ENCODE measurements at places on chromosomes 5 and 9.

DNA sequence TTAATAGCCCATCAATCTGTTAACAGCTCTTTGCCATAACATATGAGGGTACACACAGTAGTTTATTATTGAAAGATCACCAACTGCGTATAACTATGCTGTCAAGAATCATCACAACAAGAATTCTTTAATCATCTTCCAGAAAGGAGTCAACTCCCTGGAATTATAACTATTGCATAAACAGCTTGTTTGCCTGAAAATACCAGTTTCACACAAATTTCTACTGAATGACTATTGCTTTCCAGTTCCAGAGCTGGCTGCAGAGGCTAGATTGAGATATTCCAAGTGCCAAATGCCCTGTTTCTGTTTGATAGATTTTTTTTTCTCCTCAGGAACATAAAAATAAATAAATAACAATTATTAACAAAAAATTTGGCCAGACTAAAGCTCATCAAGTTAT, 444.7 kb downstream of the TLE1 start:
- no peak for DNase-seq

GRCh38 chr9:127742435-127743088, 7.5 kb upstream of the TOR2A start:
- DNase-seq = peak; percentile 60

- DNase-seq = no peak
Observed at GRCh38 chr9:274406-274805, 59.7 kb downstream of the DOCK8 start.

GRCh38 chr9:98333703-98334582, 78.5 kb upstream of the TBC1D2 start:
- no peak for DNase-seq

DNA sequence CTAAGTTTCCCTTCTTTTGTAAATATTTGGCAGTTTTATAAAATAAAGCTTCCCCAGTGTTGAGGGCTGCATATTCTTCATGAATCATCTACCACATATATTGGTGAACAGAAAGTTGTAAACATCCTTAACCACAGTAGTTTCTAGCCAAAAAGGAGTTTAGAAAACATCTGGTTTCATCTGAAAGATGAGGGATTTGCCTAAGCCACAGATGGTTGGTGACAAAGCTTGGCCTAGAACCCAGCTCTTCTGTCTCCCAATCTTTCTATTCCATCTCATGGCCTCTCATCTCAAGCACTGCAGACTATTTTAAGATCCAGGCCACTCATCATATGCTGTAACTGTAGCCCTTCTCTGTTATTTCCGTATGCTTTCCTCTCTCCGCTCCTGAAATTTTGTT, 232.3 kb upstream of the TRPM3 start:
- DNase-seq = no peak

GRCh38 chr5:2149195-2149539, 266.4 kb upstream of the IRX4 start:
- no peak for DNase-seq

DNA sequence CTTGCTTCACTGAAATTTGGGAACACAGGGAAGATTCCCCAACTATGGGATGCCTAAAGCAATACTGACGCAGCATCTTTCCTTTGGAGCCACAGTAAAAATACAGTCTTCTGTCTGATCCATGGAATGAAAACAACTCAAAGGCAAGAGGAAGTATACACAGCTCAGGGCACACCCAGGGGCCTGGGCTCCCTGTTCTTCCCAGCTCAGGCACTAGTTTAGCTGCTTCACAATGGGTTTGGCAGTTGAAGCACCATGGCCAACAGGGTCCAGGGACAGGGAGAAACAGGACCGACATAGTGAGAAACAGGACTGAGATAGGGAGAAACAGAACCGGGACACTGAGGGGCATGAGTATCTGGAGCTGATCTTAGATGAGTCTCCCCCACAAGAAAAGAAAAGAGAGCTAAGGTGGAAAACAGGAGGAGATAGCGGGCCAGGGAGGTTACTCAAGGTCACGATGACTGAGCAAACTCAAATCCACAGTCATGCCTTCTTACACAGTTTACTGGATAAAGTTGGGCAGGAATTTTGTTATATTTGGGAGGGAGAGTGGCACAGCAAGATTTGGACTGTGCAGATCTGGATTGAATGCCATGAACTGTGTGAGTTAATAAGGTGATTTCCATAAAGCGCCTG, 198.8 kb downstream of the SMARCA2 start:
- DNase-seq = no peak

GRCh38 chr9:79685577-79685976, 113.8 kb downstream of the TLE4 start:
- no peak for DNase-seq

- no peak for DNase-seq
Observed at GRCh38 chr9:6766606-6767005, 8.8 kb downstream of the KDM4C start.
